ENCODE measurements at places on chromosomes 4 and X.

- peak; percentile 70 for DNase-seq
Measured at GRCh38 chrX:12955882-12956703, 18.8 kb upstream of the TMSB4X start.

DNA sequence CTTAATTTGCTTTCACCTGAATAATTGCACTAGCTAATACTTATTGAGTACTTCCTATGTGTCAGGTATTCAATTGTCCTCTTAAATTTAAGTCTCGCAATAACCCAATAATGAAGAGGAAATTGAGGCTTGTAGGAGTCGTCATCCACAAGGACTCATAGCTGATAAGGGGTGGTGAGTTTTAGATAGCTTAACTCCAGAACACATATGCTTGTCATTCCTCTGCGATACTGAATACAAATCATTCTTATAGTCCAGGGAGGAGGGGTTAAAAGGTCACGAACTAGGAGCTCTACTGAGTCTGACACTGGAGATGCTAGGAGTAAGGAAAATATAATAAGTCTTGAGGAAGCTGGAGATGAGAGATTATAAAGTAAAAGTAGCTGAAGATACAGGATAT lies 1.4 kb upstream of the PACRGL start:
- no peak for DNase-seq

DNA sequence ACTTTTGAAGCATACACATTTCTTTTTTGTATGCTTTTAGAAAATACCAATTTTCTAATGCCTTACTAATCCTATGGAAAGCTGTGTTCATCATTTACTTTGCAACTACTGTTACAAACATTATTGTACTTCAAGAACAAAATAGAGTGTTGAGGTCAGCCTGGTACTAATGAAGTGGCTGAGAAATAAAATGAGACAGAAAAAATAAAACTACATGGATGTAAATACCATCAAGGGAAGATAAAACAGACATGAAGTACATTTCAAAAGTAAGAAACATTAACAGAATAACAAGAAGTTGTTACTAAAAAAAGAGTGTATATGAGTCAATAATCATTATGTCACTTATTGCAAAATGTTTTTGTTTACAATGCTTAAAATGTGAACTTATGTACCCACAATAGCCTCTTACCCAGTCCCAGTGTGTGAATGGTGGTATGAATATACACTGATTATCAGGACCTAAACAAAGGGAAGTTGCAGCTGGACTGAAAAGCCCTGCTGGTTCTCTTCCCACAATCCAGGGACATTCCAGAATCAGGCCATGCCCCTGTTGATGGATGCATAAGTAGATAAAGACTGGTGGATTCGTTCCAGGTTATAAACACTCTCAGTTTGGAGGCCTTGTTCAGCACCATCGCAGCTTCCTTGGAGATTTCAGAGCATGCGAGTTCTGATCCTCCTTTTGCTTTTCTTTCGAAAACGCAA lies 2.4 kb upstream of the CSN3 start:
- DNase-seq = no peak

- DNase-seq = no peak
Measured at GRCh38 chrX:113539599-113540356, 699.1 kb upstream of the AMOT start.

DNA sequence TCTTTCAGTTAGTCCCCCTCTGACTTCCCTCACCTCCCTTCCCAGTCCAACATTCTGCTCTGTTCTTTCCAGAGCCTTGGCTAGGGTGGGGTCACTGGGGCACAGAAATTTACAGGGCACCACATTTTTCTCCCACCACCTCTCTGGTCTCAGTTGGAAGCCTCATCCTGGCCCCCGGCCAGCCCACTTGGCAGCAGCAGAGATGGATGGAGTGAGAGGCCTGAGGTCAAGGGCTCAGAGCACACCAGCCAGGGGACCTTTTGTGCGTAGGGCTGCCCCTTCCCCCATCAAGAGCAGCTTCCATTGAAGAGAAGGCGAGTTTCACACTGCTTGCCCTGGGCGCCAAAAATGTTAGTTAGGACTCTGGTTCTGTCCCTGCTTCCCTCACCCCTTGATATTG lies 230.9 kb downstream of the SOX3 start:
- no peak for DNase-seq

DNA sequence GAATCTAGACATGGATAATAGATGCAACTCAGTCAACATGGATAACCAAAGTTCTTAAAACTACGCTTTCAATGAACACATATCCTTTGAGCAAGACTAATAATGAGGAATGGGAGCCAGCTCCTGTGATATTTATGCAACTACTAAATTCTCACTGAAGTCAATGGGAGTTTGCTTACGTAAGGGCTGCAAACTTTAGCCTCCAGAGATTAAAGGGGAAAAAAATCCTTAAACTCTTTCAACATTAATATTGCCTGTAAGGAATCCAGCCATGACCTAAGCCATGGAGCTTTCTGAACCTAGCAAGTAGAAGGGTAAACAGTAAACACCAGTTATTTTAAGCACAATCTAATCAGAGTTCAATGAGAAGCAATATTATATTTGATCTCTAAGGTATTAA lies 125.2 kb upstream of the PITX2 start:
- DNase-seq = no peak

GRCh38 chr4:182448281-182449151 lies 205.3 kb downstream of the TENM3 start:
- peak; percentile 41 for DNase-seq

DNA sequence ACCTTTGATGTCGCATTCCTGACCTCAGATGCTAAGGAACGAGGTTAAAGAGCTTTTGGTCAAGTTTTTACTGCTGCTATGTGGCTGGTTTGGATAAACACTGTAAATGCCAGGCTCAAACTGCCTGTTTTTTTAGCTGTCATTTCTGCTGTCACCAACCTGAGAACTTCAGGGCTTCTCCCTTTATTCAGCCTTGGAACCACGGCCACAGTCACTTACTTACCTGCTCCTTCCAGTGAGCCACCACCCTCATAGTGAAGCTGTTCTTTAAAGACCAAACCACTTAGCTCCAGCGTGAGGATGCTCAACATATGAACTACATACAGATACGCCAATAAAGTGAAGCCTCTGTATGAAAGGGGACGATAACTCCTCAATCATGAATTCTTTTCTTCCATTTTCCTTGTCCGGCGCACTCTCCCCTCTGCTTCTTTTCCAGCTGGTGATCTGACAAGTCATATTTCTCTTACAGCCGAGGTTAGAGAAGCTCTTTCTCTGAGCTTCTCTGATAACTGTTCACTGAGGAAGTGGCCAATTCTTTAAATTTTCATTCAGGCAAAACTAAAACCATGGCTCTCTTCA lies 152.8 kb upstream of the ANK2 start:
- no peak for DNase-seq

- DNase-seq = no peak
Measured at GRCh38 chrX:10079231-10079630, 77.5 kb upstream of the CLCN4 start.

- no peak for DNase-seq
Measured at GRCh38 chr4:38665551-38666411, 1.8 kb downstream of the KLF3 start.

GRCh38 chr4:156933633-156934258 lies 37.9 kb downstream of the PDGFC start:
- DNase-seq = no peak

DNA sequence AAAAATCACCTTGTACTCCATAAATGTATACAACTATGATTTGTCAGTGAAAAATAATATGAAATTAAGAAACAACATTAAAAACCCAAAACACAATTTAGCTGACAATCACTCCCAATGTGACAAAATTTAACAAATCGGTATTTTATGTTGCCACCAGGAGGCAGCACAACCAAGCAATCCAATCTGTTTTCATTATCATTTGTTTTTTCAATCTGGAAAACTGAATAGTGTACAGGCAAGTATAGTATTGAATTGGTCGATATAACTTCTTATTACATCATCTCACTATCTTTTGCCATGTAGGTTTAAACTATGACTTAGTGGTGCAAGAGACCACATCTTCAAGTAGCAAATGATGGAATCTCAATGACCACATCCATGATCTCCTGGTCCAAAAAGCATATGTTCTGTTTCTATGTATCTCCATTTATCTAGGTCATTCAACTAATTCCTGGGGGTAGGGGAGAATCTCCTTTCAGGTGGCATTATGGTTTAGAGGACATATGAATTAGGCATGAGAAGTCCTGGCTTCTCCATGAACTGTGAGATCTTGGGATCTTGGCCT lies 112.9 kb upstream of the AGA start:
- DNase-seq = peak; percentile 8

GRCh38 chrX:54495814-54496516 lies at the start of gene FGD1:
TSS of gene FGD1 (minus strand) at chrX:54496234. CDS start at chrX:54495432, 802 bp downstream.
- DNase-seq = peak; percentile 23

DNA sequence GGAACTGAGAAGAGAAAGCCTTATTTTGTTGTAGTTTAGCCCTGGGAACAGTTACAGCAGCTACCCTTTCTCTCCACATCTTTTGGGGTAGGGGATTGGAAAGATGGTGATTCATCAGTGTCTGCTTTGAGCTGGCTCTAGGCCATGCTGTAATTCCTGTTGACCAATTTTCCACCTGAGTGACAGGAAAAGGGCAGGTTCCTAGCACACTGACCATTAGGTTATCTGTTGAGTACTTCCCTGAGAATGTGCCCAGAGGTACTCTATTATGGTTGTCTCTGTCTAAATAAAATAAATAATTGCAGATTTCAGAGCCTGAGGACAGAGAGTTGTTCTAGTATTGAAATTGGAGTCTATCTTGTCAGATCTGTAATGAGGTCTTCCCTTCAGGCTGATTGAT lies 109.0 kb downstream of the ENOX2 start:
- DNase-seq = no peak

- peak; percentile 3 for DNase-seq
Measured at GRCh38 chrX:25144043-25144940, 128.5 kb upstream of the ARX start.

GRCh38 chr4:1594871-1595788 lies 89.0 kb downstream of the FAM53A start:
- no peak for DNase-seq

DNA sequence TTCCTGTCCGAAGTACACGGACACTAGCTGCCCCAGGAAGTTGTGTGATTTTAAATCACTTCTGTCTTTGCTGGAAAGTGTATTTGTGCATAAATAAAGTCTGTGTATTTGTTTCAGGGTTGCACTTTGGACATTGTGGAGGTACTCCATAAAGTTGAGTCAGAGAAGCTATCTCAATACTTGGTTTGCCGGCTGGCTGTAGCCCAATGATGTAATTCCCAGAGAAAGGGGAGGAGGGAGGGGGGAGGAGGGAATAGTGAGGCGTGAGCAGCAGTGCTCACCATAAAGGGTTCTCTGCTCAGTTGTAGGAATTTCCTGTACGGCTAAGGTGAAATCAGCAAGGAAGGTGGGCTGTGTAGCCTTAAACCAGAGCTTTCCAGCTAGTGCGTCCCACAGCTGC lies 7.5 kb downstream of the APEX2 start:
- no peak for DNase-seq

- DNase-seq = no peak
Measured at GRCh38 chr4:150045410-150045809, 32.8 kb upstream of the DCLK2 start.

DNA sequence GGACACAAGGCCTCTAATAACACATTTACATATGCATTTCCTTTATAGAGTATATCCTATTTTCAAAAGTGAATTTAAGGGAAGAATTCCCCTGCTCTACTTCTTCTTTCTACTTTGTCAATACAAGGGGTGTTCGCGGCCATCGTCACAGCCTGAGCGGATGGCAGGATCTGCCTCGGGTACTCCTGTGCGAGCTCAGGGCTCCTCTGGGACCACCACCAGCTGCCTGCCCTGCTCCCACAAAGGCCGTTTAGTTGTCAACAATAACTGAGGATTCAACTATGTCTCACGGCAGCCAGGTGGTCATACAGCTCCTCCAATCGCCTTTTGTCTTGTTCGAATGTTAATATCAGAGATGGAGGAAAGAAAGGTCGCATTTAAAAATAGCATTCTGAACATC lies 228.2 kb upstream of the TENM3 start:
- no peak for DNase-seq

- DNase-seq = no peak
Measured at GRCh38 chr4:2172627-2173231, 69.2 kb downstream of the HAUS3 start.

DNA sequence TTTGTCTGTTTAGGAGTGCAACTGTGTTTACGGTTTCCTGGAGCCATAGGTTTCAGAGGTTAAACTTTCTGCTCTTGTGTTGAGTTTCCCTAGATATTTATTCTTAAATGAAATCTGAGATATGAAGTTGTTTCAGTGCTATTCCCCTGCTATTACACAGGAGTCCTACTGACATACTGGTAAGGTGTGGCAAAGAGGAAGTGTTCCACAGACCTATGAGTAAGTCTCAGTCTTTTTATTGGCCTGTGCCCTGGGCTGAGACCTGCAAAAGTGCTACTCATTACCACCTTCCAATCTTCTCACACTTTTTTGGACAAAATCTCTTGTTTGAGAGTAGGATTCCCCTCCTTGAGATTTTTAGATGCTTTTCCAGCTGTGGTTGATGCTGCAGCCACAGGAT lies 35.6 kb upstream of the MAGEA8 start:
- DNase-seq = no peak

DNA sequence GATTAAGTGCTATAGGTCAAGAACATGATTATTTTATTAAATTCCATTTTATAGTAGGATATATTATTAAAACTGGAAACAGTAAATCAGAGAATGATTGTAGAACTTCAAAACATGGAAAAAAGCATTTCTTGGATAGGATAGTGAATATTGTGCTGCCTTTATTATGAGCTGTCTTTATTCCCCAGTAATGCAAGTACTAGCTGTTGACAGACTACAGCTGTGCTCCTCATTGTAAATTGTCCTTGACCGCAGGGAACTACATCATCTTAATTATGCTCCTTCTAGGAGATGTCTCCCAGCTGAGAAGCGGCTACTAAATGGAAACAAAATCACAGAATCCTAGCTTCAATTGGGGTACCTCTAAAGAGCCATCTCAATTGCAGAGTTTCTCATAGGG lies 1457.2 kb upstream of the PCDH7 start:
- DNase-seq = no peak

DNA sequence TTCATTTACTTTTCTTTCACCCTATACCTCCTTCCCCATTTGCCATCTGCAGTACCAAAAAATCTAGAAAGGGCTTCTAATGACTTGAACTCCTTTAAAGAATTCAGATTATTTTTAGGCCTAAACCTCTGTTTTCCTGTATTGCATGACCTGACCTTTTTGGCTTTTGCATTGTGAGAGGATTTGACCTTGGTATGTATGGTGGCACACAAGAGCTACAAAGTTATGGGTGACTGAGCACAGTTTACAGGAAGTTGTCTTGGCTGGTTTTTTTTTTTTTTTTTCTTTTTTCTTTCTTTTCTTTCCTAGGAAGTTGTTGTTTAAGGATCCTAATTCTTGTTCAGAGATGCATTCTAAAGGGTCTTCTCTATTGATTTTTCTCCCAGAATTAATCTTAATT lies 32.0 kb upstream of the MTMR8 start:
- no peak for DNase-seq

DNA sequence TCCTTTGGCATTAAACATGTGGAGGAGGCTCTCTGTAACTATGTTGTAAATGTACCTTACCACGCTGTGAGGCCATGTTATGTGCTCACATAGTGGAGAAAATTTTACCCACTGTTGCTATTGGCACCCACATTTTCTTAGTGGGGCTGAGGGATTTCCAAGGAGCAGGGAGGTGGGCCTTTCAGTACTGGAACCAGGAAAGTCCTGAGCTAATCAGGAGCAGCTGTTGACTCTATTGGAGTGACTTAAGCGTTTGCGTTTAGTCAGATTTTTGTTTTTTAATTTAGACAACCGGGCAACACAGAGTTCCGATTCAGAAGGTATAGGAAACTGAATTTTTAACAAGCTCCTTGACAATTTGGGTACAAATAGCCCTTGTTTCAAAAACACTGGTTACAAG lies 30.7 kb upstream of the WDR17 start:
- no peak for DNase-seq

Data from stimulated activated CD4-positive, alpha-beta T cell treated with anti-CD3 and anti-CD28 coated beads, Interleukin-1b, Interleukin-23, amount 100 ng/mL, for 48 hours (primary cell).